NCI-H1436 (cell line): ENCODE measurements at places on chromosomes 1 and 21.

GRCh38 chr1:40870135-40870728 is 8.1 kb upstream of the CITED4 start:
- DNase-seq, result no peak

- DNase-seq, result no peak
These were observed 90.7 kb upstream of the GCLM start for GRCh38 chr1:93999840-94000415.

DNA sequence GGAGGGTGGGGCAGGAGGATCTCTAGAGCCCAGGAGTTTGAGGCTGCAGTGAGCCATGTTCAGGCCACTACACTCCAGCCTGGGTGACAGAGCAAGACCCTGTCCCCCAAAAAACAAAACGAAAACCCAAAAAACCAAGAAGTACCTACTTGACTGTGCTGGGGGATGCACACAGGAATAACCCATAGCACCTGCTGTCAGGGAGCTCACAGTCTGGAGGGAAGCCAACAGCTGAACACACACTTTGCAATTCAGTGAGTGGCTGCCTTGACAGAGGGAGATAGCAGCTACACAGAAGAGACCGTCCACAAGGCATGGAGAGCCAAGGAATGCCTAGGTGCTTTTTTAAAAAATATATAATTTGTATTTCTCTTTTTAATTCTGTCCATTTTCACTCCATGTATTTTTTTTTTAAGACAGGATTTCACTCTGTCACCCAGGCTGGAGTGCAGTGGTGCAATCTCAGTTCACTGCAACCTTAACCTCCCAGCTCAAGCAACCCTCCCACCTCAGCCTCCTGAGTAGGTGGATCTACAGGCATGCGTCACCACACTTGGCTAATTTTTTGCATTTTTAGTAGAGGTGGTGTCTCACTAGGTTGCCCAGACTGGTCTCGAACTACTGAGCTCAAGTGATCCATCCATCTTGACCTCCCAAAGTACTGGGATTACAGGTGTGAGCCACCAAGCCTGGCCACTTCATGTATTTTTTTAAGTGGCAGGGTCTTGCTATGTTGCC is 68.7 kb downstream of the NID1 start:
- no peak for DNase-seq

- DNase-seq, result no peak
These were observed 17.8 kb upstream of the OVAAL start for GRCh38 chr1:180540697-180541594.

DNA sequence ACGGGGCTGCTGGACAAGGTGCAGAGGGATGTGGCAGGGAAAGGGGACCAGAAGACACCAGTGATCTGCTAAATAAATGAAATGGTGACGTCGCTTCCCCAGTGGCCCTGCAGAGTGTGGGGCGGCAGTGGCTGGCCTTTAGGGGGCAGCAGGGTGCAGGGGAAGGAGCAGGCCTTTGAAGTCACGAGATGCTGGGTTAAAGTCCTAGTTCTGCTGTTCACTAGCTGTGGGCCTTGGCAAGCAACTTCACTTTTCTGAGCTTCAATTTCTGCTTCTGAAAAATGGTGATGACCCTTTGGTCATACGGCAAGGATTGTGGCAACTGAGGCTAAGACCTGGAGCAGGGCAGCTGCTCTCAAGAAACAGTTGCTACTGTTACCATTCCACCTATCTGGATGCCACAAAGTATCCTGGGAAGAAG is 9.2 kb upstream of the GALE start:
- DNase-seq, result peak; percentile 38

GRCh38 chr1:8170059-8170835 is 144.1 kb upstream of the ERRFI1 start:
- DNase-seq, result no peak

GRCh38 chr1:111496398-111496797 is 7.0 kb downstream of the ADORA3 start:
- DNase-seq, result no peak

- no peak for DNase-seq
These were observed 50.9 kb downstream of the TOR1AIP2 start for GRCh38 chr1:179826626-179827280.

GRCh38 chr21:41338455-41338854 is 21.9 kb downstream of the FAM3B start:
- DNase-seq, result no peak

GRCh38 chr1:5967351-5968160 is 24.7 kb downstream of the NPHP4 start:
- no peak for DNase-seq

GRCh38 chr1:147651466-147651865 is 18.9 kb downstream of the ACP6 start:
- DNase-seq, result no peak

DNA sequence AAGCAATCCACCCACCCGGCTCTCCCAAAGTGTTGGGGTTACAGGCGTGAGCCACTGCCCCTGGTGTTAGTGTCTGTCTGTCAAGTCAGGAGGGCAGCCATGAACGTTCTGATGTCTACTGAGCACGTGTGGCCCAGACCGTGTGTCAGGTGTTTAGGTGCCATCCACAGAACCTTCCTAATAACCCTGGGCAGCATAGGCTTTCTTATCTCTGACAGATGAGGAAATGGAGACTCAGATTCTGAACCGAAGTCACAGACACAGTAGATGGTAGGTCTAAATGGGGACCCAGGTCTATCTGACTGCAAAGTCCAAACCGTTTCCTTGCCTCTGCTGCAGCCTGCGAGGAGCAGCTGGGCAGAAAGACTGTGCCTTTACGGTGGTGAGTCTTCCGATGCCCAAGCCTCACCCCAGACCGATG is 622 bp upstream of the IL6R start:
- DNase-seq, result no peak

- DNase-seq, result no peak
These were observed 156.4 kb downstream of the PTPRU start for GRCh38 chr1:29392486-29393450.

- no peak for DNase-seq
These were observed 25.7 kb downstream of the COA6 start for GRCh38 chr1:234398849-234399381.

GRCh38 chr1:226762988-226763904 is 24.2 kb upstream of the ITPKB start:
- DNase-seq, result no peak

- no peak for DNase-seq
These were observed 103.1 kb upstream of the USP24 start for GRCh38 chr1:55318116-55318817.

DNA sequence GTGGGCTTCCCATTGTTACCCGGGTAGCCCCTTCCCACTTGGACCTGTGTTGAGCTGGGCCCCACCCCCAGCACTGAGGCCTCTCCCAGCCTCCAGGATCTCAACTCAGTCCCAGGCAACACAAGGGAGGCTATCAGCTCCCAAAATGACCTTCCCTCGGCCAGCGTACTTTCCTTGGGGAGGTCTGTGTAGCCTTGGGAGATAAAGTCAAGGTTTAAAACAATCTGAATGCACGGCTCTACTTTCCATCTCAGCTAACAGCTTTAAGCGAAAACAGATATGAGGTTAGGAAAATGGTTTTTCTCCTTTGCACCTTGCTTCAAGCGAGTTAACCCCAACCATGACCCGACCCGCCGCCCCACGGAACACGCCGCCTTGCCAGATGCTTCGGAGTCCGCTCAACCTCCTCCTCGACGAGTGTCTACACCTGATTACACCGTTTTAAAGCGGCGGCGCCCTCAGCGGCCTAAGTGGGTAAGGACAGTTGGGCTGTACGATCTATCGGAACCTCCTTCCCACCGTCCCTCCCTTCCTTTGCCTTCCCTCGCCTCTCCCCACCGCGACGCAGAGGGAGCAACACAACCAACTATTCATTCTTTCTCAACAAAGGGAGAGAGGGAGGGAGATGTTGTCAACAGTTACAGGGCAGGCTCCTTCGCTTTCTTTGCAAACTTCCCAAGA is 1.1 kb downstream of the BCAR3 start:
- peak; percentile 30 for DNase-seq

- DNase-seq, result no peak
These were observed 406.9 kb upstream of the USP24 start for GRCh38 chr1:55622074-55622473.

DNA sequence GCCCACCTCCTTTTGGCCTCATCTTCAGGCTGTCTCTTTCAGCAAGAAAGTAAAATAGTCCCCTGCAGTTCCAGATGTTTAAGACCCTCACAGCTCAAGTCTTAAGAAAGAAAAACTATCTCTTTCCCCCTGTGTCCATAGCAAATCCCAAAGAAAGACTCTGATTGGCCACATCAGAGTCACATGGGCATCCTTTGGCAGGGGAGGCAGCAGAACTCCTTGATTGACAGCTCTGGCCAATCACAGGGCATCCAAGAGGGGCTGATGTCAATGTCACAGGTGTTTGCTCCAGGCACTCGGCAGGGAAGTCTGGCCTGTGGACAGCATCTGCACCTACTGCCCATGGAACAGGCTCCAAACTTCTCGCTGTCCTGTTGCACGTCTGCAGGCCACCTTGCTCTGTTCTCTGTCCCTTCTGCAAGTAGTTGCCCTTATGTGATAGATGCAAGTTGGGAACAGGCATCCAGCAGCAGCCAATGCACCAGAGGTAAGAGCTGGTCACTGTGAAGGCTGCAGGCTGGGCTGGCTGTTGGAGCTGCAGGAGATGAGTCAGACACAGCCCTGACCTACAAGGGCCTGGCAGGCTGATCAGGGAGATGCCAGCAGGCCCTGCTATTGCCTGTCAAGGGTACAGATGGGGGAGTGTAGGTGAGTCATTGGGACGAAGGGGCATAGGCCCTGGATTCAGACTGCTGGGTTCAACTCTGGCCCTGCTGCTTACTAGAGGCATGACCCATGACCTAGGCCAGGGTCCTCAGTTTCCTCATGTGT is 96.8 kb upstream of the TMEM51 start:
- no peak for DNase-seq

- DNase-seq, result no peak
These were observed 7.5 kb upstream of the FNDC5 start for GRCh38 chr1:32878183-32878582.

- DNase-seq, result no peak
These were observed 103.5 kb upstream of the ST6GALNAC5 start for GRCh38 chr1:76763738-76764137.

- DNase-seq, result no peak
These were observed 68.6 kb downstream of the NOS1AP start for GRCh38 chr1:162138112-162138511.

GRCh38 chr1:42178249-42178648 is 13.7 kb upstream of the GUCA2A start:
- no peak for DNase-seq

DNA sequence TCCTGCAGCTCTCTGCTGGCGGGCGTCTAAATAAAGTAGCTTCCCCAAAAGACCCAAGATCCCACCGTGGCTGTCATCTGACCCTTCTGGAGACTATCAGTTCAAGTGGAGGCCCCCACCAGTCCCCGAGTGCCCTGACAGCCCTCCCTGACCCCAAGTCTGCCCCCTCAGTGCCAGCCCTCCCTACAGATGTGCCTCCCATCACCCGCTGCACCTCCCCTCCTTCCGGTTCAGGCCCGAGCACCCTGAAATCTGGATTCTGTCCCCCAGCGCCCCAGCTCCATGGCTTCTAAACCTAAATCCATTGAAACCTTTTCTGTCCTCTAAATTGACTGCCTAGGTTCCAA is 595 bp downstream of the IL10RB start:
- no peak for DNase-seq

DNA sequence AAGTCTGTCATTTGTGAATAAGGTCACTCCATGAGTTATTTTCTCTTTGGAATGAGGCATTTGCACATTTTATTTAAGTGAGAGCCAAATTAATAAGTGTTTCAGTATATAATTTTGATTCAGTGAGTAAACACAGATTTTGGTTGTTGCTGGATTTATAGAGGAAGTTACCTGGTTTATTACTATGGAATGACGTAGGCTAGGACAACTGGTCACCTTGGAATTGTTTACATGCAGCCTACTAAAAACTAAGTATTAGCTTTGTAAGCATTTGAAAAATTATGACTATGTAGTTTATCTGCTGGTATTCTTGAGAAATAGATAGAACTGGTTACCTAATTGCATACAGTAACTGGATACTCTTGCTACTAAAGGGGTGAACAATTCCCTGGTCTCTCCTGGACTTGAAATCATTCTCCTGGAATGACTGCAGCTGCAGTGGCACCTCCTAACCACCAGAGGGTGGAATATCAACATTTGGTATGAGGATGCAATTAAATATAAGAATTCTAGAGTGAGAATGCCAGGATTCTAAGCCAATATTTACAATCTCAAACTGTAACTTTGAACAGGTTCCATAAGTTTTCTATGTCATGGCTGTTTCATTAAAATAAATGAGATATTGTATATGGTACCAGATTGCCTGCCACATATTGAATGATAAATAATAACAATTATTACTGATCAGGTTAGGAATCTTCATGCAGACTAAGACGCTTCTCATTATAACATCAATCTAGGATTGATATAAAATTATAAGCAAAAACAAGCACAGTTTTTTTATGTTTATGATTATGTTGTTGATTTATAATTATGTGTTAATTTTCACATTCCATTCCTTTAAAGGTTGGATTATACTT is 3.5 kb upstream of the KRTAP27-1 start:
- no peak for DNase-seq

DNA sequence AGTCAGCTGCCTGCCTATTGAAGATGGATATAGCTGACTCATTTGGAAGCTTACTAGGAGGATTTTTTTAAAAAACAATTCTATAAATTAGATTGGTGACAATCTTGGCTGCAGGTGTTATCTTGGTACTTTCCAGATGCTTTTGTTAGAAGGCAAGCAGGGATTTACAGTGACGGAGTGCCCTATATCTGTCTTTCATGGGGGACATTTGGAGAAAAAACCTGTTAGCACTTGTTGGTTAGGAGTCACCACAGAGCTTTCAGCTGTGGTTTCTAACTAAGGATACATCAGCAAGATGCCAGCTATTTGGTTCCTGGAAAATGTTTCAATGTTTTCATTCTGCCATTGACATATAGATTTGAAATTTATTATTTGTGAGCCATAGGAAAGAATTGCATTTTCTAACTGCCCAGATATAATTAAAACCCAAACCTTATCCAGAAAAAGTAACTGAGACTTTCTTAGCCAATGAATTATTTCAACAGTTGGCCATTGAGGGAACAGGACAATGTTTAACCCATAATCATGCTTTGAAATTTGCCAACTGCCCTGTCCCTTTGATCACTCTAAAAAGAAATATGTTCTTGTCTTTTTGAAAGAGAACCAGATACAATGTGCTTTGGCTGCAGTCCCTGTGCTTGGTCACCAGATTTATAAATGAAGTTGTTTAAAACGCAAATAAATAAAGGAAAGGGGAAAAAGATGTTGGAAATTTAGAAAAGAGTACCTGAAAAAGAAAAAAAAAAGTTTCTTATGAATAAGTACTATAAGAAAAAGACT is 761.0 kb upstream of the CXADR start:
- no peak for DNase-seq

DNA sequence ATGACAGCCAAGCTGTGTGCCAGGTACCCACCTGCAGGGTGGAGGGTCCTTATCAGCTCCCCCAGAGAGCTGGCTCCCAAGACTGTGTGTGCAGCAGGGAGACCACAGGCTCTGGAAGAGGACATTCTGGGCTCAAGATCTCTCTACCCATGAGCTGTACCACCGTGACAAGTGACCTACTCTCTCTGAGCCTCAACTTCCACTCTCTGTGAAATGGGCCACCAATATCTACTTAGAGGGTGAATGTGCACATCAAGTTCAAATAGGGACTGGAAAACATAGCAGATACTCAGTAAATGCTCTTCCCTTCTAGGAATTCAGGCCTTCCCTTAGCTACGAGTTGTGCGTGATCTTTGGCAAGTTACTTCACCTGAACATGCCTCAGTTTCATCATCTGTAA is 1.5 kb downstream of the SLC30A2 start:
- no peak for DNase-seq
